ENCODE measurements at places on chromosomes 2 and 18.

GRCh38 chr2:40343902-40344301 is 108.0 kb downstream of the SLC8A1 start:
- DNase-seq = no peak

DNA sequence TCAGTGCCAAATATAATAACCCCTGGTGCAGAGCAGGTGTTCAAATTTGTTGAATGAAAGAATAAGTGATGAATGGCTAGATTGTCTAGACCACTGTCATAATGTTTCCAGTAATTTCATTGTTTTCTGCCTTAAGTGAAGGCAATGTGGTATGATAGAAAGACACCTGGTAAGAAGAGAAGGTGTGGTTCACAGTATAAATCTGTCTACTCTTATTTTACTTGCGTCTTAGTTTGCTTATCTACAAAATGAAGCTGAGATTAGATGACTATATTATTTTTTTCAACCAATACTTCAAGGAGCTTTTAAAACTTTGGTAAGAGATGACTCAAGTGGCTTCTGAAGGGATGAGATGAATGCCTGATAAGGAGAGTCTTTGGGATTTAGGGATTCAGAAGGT is 788.4 kb downstream of the EPHA4 start:
- no peak for DNase-seq

- no peak for DNase-seq
These were observed 96.9 kb downstream of the HDAC4 start for GRCh38 chr2:239303711-239304532.

DNA sequence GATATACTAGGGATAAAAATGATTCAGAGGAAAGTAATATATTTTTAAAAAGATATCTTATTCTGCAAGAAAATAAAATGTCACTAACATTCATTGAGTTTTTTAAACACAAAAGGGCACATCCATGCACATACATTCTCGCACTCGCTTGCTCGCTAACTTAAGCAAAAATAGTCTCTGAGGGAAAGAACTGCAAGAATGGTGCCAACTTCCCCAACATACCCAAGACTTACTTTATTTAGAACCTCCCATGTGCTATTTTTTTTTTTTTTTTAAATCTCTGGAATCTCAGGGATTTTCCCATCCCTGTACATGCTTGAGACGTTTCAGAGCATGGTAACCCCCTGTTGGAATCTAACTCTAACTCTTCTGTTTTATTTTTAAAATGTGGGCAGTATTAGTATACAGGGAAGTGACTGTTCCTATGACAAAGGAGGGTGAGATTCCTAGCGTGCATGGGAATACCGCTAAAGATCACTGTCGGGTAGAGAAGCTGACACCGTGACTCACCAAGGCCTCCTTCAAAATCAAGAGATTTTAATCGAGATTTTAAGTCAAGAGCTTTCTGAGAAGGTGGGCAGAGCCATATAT is 187.9 kb upstream of the ZEB2 start:
- no peak for DNase-seq

DNA sequence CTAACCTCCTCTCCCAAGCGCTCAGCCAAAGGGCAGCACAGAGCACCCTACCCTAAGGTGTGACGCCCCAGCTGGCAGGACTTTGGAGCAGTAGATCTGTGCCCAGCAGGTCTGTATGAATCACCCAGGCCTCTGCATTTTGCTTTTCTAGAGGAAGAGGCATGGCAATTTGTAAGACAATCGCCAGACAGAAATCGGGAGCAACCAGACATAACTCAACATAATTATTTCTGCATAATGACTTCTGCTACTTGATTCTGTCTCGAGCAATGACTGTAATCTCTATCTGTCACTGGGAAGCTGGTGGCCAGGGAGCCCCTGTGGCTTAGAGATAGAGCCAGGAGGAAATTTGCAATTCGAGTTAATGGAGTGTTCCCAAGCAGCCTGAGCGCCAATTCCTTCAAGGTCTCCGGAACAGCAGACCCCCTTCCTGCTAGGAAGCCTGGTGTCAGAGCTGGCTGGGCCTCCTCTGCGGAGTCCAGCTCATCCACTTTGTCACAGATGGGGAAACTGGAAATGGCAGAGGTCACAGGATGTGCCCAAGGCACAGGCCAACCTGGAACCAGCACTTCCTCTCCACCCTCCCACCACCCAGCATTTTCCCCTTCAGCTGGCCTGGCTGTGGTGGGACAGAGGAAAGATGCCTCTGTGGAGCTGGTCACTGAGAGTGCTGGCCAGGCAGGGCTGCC is 55.0 kb downstream of the ODC1 start:
- DNase-seq = peak; percentile 17

DNA sequence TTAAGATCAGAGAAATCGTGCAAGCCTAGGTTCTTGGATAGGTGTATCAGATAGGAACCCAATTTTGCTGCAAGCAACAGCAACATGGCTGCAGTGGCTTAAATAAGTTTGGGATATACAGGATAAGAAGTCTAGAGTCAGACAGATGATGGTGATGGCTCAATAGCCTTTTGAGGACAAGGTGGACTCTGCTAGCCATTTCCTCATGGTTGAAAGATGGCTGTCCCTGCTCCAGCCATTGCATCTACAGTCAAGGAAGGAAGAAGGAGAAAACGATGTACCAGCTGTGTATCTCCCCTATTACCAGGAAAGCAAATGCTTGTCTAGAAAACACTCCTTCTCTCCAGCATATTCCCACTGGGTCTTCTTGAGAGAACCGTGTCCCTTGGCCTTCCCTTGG is 30.1 kb upstream of the CAB39 start:
- DNase-seq = no peak

- peak; percentile 22 for DNase-seq
These were observed 82.2 kb downstream of the CELF4 start for GRCh38 chr18:37483221-37483971.

- DNase-seq = no peak
These were observed 116.9 kb upstream of the TEX51 start for GRCh38 chr2:126781806-126782205.

- no peak for DNase-seq
These were observed 24.0 kb downstream of the ZNF385B start for GRCh38 chr2:179837408-179837807.

DNA sequence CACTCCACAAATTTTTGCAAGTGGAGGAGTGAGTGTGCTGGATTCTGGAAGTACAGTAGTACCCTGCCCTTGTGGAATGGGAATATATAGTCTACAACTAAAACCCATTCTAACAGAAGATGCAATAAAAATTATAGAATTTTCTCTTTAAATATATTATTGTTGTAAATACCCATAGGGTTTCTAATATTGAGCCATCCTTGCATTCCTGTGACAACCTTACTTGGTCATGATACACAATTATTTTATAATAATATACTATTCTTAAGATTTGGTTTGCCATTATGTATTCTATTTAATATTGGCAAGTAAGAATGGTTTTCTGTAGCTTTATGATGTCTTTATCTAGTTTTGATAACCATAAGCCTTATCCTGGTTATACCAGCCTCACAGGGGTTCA is 52.2 kb downstream of the EML6 start:
- no peak for DNase-seq

- DNase-seq = no peak
These were observed 49.0 kb upstream of the BCL2L11 start for GRCh38 chr2:111071600-111072171.

- no peak for DNase-seq
These were observed 79.1 kb upstream of the DLX2 start for GRCh38 chr2:172181840-172182239.

- no peak for DNase-seq
These were observed 56.4 kb downstream of the MERTK start for GRCh38 chr2:111954602-111955332.

DNA sequence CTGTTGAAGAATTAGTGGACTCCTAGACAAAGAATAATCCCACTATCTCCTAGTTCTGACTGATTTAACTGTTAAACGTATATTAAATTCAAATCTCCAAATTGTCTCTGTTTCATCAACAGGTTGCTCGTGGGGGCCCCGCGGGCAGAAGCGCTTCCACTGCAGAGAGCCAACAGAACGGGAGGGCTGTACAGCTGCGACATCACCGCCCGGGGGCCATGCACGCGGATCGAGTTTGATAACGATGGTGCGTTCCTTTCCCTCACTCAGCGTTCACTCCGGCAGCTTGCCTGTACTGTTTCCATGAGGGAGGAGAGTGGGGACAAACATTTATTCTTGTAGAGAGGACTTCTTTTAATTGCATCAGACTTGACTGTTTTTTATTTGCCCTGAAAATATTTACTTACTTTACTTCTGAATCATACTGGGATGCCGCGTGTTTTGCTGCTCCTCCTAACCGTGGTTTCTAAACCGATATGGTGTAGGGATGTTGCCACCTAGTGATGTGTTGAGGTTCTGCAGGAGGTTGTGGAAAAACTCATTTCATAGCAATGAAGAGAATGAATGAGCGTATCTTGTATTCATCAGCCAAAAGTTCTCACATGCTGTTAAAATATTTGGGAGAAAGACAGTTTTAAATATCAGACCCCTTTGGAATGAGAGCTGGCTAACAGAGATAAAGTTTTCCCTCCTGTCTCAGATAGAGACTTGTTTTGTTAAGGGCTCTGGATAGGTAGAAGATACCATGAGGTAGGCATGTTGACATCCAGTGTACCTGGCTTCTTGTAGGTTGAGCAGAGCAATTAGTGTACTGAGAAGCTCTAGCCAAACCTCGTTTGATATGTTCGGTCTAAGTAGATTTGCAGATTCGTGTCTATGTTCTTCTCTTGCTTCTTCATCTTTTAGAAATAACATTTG is 38.3 kb downstream of the ITGA6 start:
- peak; percentile 68 for DNase-seq

DNA sequence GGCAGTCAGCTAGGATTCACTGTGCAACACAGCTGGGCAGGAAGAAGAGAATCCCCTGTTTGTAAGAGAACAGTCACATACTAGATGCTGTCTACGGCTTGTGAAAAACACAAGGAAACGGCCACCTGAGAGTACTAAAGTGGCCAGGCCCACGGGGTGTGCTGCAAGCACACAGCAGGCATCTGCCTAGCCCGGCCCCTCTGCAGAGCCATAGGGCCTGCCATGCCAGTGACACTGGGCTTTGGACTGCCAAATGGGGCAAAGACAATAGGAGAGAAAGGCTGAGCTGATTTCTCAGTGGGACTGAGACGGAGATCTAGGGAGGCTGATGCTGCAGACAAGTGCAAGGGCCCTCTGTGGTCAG is 10.3 kb downstream of the TUBB6 start:
- DNase-seq = no peak

Data from erythroblast (primary cell).